ENCODE measurements at places on chromosomes 13 and 19. TPM values are rescaled to one million over a fixed set of nuclear protein-coding genes. Genes with fewer than 3 reads are reported as not detected.

Gene MEIOSIN
- total RNA-seq = not detected

Gene NFIX
- total RNA-seq = 204 TPM

Gene ADGRE2
- total RNA-seq = not detected

Gene MAG
- total RNA-seq = not detected

Gene PSENEN
- total RNA-seq = 18.4 TPM

Gene ERFL
- under 0.01 TPM for total RNA-seq

Gene KCNRG
- total RNA-seq = 2.6 TPM

Gene CABP5
- total RNA-seq = not detected

Gene OR7C1
- total RNA-seq = not detected

Gene ZNF8
- 4.9 TPM for total RNA-seq

Gene SIPA1L3
- total RNA-seq = 10.4 TPM

Gene RNF113B
- total RNA-seq = not detected

Gene DLL3
- total RNA-seq = 0.33 TPM

Gene ZNF829
- 3.3 TPM for total RNA-seq

Gene CDX2
- total RNA-seq = not detected

Gene IQCN
- total RNA-seq = 1.8 TPM

Gene PDX1
- total RNA-seq = not detected

Gene LILRB4
- not detected for total RNA-seq

Gene TUBGCP3
- total RNA-seq = 19.9 TPM

Gene GPR183
- total RNA-seq = not detected

Gene TRPM4
- total RNA-seq = 27.0 TPM

Gene PTH2
- total RNA-seq = not detected

Gene CEACAM20
- not detected for total RNA-seq

Gene ZNF534
- 0.17 TPM for total RNA-seq

Gene KCNC3
- not detected for total RNA-seq

Gene DOCK6
- 19.4 TPM for total RNA-seq

Gene SWSAP1
- total RNA-seq = 0.50 TPM

Gene UHRF1
- total RNA-seq = 12.7 TPM

Gene OLFM2
- 4.1 TPM for total RNA-seq

Gene PLIN5
- not detected for total RNA-seq

Gene PRODH2
- total RNA-seq = not detected

Gene SHD
- total RNA-seq = not detected

Gene RAB3A
- 5.5 TPM for total RNA-seq

Measured in smooth muscle cell of trachea (primary cell).